ENCODE measurements at places on chromosomes 11 and 22.
A peak's percentile ranks its signal among the peaks of the same experiment; 100 is the strongest.

- DNase-seq = peak; percentile 29
These were observed 22.5 kb upstream of the KRTAP5-7 start for GRCh38 chr11:71504531-71504930.

GRCh38 chr22:49826603-49827270, 936 bp downstream of the BRD1 start:
- no peak for DNase-seq

GRCh38 chr11:132620423-132620822, 911.9 kb downstream of the OPCML start:
- no peak for DNase-seq

DNA sequence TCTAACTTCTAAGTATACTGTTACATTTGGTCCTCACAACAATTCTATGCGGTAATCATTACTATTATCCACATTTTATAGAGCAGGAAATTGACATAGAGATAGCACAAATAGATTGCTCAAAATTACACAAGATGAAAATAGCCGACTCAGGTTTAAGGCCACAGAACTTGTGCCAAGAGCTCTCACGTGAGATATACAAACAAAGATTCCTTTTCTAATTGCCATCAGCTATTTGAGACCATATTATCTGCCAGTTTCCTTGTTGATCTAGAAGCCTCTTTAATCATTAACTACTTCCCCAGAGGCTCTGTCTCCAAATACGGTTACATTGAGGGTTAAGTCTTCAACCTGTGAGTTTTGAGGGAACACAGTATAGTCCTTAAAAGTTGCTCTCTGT, 61.0 kb upstream of the GLYATL1B start:
- DNase-seq = no peak

GRCh38 chr22:25362215-25362882, 142.9 kb downstream of the CRYBB2 start:
- DNase-seq = peak; percentile 67

- DNase-seq = no peak
These were observed 149.8 kb upstream of the PITPNB start for GRCh38 chr22:28068826-28069225.

DNA sequence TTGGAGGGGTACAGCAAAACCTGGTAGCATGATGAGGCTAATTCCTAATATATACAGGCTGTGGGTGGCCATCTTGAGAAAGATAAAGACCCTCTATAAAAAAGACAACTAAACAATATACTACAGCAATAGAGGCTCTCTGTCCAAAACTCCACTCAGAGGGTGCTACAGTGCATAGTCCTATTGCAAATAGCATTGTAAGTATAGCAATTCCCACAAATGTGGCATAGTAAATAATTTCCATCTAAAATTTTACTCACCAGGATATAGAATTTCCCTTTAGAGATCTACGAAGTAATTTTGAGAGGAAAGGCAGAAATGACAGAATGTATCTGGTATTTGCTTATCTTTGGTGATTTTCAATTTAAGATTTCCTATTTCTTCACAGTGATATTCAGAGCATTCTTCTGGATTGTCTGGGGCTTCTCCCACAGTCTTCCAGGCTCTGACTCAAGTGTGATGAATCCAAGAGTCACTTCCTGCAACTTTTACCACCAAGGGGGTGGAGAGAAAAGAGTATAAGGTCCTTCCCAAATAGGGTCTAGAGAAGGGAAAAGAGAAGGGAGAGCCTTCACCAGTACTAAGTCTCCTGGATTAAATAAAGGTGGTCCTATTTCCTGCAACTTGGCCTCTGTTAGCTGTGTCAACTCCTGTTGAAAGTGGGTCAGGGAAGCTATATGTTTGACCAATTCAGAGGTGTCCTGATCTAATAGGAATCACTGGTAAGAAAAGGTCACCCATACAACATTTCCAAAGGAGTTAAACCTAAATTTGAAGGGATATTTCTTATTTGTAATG, 1054.7 kb upstream of the CNTN5 start:
- no peak for DNase-seq

DNA sequence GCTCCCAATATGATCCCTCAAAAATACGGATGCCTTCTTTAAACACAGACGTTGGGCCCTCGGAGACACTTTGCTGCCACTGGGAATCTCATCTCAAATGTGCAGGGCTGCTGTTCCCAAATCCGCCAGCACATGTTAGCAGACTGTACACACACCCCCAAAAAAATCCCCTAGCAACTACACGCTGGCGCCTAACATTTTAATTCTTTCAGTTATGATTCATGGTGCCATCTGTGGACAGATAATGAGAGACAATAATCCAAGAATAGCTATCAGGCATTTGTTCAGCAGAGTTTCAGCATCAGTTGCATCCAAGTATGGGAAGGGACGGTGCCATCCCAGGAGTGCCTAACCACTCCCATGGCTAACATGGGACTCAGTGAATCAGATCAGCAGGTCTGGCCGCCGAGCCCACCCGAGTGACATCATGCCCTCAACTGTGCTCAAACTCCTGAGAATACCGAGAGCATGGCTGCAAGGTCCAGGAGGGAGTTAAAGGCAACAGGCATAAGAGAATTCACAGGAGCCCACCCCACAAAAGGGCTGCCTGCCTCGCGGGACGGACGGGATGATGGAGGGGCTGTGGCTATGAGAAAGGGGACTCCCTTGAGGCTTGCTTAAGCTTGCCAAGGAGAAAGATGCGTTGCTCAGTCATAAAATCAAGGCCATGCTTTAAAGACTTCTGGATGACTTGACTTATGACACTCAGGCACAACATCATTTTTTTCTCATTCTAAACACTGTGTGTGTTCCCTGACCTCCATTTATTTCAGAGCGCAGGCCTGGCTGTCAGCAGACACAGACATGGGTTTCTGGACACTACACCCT, 337.0 kb downstream of the SHANK2 start:
- no peak for DNase-seq

DNA sequence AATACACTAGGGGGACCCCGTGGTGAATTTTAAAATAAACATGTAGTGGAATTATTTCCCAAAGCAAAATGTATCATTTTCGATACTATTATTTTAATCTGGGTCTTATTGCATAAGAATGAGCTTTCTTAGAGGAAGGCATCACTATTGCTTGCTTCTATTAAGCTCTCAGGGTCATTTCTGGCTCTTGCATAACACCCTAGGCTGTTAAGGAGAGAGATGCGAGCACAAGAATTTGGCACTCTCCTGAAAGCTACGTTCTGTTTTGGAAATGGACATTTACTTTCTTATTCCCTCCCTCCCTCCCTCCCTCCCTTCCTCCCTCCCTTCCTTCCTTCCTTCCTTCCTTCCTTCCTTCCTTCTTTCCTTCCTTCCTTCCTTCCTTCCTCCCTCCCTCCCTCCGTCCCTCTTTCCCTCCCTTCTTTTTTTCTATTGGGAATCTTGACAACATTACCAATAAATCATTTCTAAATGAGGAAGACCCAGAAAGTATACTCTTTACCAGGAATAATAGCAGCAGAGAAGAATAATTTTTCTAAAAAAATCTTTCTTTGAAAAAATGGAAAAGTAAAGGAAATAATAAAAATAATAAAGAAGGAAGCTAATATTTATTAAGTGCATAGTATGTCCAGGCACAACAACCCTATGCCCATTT, 83.6 kb upstream of the BDNF start:
- DNase-seq = no peak

- no peak for DNase-seq
These were observed 21.9 kb upstream of the RTL6 start for GRCh38 chr22:44519886-44520285.

DNA sequence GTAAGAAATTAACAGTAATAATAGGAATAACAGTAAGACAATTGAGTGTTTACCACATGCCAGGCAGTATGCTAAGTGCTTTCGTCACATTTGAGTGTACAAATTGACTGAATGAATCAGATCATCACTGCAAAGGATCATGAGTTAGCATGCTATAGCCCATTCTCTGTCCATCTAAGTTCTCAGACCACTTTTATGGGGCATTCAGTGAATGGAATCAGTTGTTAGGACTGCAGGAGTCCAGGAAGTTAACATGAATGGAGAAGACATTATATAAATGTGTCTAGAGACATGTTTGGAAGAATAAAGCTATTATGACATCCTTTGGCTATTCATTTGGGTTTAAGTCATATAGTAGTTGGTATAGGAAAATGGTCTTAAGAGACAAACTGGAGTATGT, 59.9 kb downstream of the NCAM1 start:
- DNase-seq = no peak

DNA sequence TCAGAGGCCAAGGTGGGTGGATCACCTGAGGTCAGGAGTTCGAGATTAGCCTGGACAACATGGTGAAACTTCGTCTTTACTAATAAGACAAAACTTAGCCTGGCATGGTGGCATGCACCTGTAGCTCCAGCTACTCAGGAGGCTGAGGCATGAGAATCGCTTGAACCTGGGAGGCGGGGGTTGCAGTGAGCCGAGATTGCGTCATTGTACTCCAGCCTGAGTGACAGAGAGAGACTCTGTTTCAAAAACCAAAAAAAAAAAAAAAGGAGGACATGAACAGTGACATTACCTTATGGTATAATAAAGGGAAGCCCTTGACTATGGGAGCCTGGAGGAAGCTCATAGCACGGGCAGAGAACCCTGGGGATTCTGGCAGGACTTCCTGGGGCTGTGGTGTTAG, 16.5 kb upstream of the PLEKHB1 start:
- no peak for DNase-seq

DNA sequence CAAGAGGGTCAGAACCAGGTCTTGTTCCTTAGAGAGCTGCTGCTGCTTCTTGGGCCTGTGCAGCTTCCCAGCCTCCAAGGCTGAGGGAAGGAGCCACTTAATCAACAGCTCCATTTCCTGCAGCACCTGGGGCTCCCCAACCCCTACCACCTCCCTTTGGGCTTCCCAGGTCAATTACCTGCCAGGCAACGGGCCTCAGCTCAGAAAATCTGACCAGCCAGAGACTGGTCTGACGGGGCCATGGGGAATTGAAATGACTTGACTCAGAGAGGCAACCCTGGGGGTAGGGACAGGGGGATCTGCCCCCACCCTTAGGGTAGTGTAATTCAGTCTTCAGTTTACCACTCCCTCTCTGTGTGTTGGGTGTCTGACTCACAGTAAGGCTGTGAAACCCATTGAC, 4.7 kb upstream of the MAJIN start:
- DNase-seq = no peak

DNA sequence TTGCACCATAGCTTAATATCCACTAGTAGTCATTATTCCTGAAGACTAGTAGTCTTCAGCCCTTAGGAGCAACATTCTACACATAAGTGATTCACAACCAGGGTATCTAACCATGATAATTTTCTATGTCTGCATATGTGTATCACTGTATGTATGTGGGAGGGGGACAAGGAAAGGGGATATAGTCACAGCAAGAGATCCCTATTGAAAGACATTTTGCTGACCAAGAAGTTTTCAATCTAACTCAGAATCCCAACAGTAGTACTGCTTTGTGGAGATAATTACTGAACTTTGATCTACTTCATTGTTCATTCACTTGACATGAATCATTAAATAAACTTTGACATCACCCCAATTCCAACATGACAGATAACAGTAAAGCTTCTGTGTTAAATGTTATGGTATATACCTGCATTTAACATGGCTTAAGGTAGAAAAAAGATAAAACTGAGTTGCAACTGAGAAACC, 10.3 kb downstream of the PIK3C2A start:
- no peak for DNase-seq

DNA sequence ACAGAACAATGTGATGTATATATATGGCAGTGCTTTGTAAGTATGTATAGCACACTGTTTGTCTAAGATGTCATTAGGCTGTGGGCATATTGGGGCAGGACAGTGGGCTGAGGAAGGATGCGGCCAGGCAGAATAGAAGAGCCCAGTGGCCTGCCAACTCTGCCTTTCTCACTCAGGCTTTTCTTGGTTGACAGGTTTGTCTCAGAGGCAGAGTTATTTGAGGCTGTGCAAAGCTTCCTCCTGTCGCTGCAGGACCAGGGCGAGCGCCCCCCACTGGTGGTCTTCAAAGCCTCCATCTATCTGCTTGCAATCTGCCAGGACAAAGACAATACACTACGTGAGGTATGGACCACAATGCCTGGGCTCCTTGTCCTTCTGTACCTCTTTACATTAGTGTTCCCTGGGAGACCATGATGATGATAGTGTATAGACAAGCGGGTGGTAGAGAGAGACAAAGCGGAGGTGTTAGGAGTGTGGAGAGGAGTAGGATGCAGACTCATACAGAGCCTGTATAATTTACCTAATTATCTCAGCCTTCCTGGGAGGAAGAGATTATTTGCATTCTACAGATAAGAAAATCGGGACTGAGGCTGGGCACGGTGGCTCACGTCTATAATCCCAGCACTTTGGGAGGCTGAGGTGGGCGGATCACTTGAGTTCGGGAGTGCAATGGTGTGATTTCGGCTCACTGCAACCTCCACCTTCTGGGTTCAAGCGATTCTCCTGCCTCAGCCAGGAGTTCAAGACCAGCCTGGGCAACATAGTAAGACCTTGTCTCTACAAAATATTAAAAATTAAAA, 37.3 kb upstream of the CCDC134 start:
- peak; percentile 71 for DNase-seq

GRCh38 chr11:131723088-131723487, 352.7 kb downstream of the NTM start:
- DNase-seq = no peak

- no peak for DNase-seq
These were observed 44.7 kb upstream of the MTMR2 start for GRCh38 chr11:95968585-95968984.

DNA sequence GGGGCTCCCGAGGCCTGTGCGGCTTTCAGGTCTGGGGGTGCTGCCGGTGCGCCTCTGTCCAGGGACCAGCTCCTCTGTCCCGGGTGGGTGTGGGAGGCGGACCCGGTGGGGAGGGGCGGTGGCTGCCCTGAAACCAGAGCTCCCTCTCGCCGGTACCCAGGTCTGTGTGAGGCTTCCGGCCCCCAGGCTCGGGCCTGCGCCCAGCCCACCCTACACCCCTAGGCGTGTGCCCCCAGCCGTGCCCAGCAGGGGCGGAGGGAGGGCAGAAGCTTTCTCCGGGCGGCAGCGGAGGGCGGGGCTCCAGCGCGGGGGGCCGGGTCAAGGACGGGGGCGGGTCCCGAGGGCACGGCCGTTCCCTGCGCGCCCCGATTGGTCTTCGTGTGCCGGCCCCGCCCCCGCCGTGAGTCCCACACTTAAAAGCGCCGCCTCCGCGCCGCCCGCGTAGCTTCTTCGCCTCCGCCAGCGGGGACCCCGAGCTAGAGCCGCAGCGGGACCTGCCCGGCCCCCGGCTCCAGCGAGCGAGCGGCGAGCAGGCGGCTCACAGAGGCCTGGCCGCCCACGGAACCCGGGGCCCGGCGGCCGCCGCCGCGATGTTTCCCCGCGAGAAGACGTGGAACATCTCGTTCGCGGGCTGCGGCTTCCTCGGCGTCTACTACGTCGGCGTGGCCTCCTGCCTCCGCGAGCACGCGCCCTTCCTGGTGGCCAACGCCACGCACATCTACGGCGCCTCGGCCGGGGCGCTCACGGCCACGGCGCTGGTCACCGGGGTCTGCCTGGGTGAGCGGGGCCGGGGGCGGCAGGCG, 616 bp downstream of the PNPLA2 start:
- DNase-seq = peak; percentile 87

- peak; percentile 40 for DNase-seq
These were observed 51.5 kb downstream of the FAM181B start for GRCh38 chr11:82682003-82682751.
